ENCODE measurements at places on chromosomes 2 and 18.
A peak's percentile ranks its signal among the peaks of the same experiment; 100 is the strongest.

- no peak for DNase-seq
Measured at GRCh38 chr2:27177441-27178351, 28.9 kb downstream of the TCF23 start.

DNA sequence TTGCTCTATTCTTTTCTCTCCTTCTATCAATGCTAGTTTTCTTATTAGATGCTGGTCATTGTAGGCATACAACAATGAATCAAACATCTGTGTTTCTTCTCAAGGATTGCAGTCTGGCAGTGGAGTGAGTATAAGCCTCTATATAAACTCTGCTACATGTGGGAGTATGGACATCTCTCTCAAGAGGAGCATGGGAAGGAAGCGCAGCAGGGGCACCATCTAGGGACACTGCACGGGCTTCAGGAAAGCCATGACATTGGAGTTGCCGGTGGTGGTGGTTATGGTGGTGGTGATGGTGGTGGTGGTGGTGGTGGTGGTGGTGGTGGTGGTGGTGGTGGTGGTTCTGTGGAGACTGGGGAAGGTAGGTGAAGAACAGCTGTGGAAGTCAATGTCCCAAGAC is 462.6 kb downstream of the RNF144A start:
- DNase-seq, result no peak

- no peak for DNase-seq
Measured at GRCh38 chr2:152682663-152683062, 34.6 kb downstream of the PRPF40A start.

GRCh38 chr2:14516844-14517243 is 115.7 kb upstream of the LRATD1 start:
- DNase-seq, result no peak

- DNase-seq, result no peak
Measured at GRCh38 chr2:88210132-88211002, 40.2 kb downstream of the THNSL2 start.

DNA sequence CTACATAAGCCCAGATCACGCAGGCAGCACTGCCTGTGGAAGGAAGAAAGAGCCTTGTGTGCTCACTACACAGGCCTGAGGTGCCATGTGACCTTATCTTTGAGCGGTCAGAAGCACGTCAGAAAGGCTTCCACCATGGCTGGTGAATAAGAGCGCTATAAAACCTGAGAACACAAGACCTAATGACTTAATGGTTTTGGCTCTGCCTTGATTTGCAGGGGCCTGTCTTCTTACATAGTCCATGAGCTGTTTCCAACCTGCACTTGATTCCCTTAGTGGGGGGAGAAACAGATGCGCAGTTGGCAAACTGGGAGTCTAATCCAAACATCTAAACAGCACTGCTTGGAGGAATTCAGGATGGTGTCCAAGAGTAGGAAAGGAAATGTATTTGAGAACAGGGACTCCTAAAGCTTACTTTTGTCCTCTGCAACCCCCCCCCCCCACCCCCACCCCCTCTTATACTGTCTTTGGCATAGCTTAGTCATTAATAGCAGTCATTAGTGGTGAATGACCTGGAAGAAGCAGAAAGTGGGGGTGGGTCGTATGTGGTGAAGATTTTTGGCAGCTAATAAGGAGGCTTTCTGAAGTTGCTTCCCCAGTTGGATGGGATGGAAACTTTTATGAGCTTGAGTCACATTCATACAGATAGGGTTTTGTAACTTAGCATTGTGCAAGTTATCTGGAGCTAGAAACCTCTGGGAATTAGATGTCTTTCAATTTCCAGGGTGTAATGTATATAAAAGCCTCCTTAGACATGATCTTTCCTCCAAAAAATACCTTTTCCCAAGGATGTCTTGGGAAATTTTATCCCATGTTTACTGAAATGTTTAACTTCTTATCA is 454.1 kb downstream of the MEIS1 start:
- no peak for DNase-seq

DNA sequence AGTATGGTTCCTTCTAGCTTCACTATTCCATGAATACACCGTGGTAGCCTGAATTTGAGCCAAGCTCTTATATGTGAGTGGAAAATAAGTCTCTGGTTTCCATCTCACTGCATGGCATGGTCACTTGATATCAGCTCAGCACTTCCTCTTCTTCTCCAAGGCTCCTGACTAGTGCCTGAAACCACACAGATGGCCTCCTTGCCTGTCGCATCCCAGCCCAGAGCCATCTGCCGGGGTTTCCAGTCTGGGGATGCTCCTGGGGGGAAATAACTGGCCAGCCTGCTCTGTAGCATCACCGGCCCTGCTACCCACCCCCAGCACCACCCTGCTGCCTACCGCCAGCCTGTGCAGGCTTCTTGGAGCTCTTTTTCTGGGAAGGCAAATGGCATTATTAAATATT is 7.7 kb upstream of the MARCHF4 start:
- DNase-seq, result no peak

- DNase-seq, result no peak
Measured at GRCh38 chr18:58338961-58339592, 289.8 kb downstream of the ALPK2 start.

- DNase-seq, result peak; percentile 9
Measured at GRCh38 chr2:239118675-239119211, 270.9 kb downstream of the TWIST2 start.

DNA sequence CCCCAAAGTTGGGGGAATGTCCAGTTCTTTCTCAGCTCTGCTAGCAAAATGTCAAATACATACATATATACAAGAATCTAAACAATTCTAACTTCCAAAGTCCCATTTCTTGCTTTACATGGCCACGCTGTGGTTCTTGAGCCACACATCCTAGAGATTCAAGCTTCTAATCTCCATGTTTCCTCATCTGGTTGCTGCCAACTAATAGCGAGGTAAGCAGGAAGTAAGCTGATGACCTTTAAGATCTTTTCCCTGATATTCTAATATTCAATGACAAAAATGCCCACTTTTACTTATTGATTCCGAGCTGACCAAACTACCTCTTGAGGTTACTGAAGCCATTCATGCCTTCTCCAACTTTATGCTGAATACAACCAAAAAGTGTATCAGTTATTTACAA is 3.3 kb downstream of the VPS54 start:
- DNase-seq, result no peak

- DNase-seq, result no peak
Measured at GRCh38 chr2:54599914-54600313, 123.5 kb upstream of the EML6 start.

DNA sequence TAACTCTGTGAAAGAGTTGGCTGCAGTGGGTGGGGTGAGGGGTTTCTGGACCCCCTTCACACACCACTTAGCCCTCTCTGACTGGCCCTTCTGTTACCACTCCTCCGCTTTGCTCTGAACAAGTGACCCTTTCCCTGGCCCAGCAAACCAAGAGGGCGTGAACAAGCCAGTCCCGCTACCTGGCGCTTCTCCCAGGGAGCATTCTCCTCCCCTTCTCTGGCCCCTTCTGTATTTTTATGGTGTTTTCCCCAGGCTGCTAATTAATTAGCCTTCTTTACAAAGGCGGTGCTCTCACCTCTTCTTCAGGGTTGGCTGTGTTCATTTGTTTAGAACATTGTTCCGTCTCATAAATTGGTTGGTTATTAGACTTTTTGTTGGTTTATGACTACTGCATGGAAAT is 180.1 kb downstream of the MGAT5 start:
- DNase-seq, result no peak

- DNase-seq, result no peak
Measured at GRCh38 chr2:12827721-12828120, 111.0 kb downstream of the TRIB2 start.

DNA sequence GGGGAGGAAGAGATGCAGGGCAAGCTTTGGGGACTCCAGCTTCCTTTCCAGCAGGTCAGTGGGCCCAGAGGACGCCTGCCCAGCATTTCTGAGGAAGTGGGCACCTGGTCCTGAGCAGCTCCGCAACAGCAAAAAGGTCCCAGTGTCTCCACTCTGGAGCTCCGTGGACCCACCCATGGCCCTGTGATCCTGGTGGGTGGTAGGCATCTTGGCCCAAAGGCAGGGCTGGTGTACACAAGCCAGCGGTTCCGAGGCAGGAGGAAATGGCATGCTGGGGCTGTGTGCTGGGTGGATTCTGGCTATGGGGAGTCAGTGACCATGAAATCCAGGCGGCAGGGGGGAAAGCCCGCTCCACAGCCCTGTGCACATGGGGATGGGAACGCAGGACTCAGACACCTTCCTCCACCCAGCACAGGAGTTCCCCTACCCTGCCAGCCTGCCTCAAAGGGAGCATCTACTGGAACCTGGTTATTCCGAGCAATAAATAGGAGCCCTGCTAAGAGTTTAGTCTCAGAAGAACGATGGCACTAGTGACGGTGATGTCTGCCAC is 206.0 kb downstream of the GLI2 start:
- DNase-seq, result no peak

DNA sequence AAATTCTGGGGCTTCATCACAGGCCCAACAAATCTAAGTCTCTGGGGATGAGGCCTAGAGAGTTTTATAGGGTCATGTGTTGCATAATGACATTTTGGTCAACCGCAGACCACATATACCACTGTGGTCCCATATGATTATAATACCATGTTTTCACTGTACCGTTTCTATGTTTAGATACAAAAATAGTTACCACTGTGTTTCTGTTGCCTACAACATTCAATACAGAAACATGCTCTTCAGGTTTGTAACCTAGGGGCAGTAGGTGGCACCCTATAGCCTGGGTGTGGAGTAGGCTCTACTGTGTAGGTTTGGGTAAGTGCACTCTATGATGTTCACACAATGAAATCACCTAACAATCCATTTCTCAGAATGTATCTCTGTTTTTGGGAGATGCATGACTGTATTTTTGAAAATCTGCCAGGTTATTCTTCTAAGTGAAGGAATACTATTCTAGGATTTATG is 485.2 kb downstream of the PTPRM start:
- no peak for DNase-seq

- no peak for DNase-seq
Measured at GRCh38 chr2:109554758-109555157, 59.0 kb downstream of the SEPTIN10 start.

- peak; percentile 92 for DNase-seq
Measured at GRCh38 chr2:96157649-96158553, 12.7 kb upstream of the DUSP2 start.

- DNase-seq, result no peak
Measured at GRCh38 chr2:45332567-45332966, 278.5 kb downstream of the SRBD1 start.

GRCh38 chr18:9322744-9323143 is 11.8 kb upstream of the TWSG1 start:
- DNase-seq, result no peak

DNA sequence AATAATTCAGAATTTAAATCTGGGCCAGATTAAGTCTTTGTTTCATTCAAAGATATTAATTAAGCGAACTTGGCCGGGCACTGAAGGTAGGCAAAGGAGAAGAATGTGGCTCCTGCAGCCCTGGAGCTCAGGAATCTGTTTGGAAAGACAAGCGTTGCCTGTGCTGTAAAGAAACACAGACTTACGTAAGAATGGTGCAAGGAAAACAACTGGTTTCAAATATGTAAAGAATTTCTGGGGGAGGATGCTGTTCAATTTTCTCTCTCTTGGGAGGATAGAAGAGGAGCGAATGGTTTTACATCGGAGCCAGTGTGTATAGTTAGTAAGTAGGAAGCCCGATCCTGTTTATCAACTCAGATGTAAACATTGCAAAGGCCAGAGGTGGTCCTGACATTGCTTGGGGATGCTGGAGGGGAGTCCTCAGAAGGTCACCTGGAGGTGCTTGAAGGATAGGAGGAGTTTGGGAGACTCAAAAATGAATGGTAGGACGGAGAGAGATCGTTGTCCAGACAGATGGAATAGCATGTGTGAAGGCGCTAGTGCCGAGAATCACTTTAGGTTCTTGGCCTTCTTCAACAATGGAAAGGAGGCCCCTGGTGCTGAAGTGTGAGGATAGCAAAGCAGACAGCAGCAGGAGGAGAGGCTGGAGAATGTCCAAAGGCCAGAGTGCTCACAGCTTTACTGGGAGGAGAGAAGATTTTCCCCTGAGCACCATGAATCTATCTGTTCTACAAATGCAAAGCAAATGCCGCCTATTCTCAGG is 456.1 kb downstream of the LPIN1 start:
- no peak for DNase-seq

GRCh38 chr2:172489681-172490080 is 62.3 kb downstream of the ITGA6 start:
- DNase-seq, result no peak

- no peak for DNase-seq
Measured at GRCh38 chr2:222381566-222381965, 42.8 kb upstream of the SGPP2 start.

GRCh38 chr2:64319896-64320295 is 134.1 kb upstream of the LGALSL start:
- DNase-seq, result no peak

GRCh38 chr2:201200345-201200744 is 17.4 kb downstream of the CASP10 start:
- no peak for DNase-seq

DNA sequence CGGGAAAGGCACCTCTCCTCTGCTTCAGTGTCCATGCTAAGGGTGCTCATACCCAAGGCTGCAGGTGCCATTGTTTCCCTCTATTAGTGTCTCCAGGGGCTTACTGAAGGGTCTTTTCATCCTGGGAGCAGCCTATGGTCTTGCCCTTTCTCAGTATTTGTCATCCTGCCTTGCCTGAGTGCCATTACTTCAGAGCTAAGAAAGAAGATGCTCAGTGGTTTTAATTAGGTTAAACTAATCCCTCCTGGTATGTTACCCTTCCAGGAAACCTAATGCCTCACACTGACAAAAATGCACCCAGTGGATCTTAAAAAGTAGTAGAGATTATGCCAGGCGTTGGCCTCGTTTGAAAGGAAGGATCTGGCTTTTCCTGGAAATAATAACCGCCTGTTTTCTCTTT is 151.4 kb downstream of the LRRTM1 start:
- no peak for DNase-seq

DNA sequence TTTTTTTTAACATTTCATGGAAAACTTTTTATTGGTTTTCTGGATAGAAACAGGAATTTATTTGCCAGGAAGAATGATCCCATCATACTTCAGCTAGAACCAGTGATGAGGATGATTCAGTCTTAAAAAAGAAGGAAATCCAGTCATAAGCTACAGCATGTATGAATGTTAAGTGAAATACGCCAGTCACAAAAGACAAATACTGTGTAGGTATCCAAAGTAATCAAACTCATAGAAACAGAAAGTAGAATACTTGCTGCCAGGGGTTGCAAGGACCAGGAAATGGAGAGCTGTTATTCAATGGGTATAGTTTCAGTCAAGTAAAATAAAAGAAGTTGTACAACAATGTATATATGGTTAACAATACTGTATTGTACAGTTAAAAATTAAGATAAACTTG is 21.3 kb downstream of the PSME4 start:
- no peak for DNase-seq

DNA sequence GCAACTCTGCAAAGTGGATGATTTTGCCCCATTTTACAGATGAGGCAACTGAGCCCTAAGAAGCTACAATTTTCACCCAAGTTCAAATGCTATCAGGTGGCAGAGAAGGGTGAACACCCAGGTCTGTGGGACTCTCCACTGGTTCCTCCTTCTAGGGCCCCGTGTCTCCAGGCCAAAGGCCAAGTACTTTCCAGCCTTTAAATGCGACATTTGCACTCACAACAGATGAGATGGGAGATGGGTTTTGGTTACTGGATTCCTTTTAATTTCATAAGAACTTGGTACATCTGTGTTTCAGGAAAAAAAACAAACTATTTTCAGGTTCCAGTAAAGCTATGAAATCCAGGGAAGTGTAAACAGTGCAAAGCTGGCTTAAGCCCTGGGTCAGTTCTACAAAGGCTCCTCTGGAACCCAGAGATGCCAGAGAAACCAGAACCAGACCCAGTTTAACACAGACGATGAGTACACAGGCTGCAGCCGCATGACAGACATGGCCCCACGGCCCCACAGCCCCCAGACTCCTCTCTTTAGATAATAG is 361.7 kb downstream of the ANAPC1 start:
- DNase-seq, result no peak

Measured in CD4-positive, alpha-beta T cell treated with Interleukin-6 for 4 hours (primary cell).